ENCODE measurements at places on chromosomes 1 and 21.

- DNase-seq: no peak
Observed at GRCh38 chr1:47232187-47232874, at the start of gene TAL1. Gene TAL1, minus strand, starts transcription at chr1:47232225. Its CDS starts 6,337 bp downstream, at chr1:47225888.

DNA sequence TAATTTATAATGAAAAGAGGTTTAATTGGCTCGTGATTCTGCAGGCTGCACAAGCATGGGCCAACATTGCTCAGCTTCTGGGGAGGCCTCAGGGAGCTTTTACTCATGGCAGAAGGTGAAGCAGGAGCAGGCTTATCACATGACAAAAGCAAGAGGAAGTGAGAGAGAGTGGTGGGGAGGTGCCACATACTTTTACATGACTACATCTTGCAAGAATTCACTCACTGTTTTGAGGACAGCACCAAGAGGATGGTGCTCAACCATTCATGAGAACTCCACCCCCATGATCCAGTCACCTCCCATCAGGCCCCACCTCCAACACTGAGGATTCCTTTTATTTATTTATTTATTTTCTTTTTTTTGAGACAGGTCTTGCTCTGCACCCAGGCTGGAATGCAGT lies 5.5 kb upstream of the PLEKHM2 start:
- DNase-seq: no peak

DNA sequence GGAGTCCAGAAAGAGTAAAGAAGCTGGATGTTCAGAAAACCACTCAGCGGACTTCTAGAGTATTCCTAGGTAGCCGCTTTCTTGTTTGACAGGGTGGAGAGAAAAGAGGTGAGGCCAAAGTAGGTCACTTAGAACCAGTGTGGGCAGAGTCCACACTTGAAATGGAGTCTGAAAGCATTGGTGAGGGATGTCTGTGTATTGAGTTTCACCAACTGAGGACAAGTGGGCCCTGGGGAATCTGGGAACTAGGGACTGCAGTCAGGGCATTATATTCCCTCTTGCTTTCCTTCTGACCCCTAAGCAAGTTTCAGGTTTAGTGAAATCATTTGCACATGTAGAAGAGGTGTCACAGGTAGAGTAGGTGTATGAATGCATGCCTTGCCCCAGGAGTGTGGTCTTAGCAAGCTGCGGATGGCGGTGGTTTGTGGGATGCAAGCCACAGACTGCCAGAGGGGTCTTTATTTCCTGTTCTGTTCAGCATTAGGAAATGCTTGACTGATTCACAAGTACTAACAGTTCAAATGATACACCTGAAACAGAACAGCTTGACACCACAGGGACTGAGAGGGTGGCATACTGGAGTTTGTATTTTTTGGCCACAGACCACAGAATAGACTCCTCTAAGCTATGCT lies 1.1 kb upstream of the GNG12 start:
- DNase-seq: no peak

DNA sequence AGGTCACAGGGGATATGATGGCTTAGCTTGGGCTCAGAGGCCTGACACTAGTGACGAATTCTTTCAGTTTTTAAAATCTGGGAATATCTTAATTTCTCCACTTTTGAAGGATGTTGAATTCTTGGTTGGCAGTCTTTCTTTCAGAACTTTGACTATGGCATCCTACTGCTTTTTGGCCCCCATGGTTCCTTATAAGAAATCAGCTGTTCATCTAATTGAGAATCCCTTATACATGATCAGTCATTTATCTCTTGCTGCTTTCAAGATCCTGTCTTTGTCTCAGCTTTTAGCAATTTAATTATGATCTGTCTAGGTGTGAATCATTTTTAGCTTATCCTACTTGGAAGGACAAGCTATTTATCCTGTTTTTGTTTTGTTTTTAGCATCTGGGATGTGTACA lies 31.2 kb upstream of the F3 start:
- DNase-seq: no peak

DNA sequence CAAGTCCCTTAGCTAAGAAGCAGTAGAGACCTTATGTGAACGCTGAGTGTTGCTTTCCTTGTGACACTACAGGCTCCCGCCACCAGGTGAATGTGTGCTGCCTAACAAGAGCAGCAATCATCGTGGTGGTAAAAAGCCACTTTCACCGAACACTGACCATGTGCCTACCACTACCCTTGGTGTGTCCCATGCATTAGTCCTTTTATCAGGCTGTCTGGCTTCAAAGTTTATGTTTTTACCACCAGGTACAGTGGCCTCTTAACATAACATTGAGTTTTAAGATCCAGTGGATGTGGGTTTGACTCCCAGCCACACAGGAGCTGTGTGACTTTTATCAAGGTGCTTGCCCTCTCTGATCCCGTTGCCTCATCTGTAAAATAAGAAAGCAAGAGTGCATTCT lies 1.7 kb downstream of the C1QB start:
- no peak for DNase-seq

All from cerebellar cortex (tissue), 1 donor.